ENCODE measurements at places on chromosomes 4 and X. TPM values are rescaled to one million over a fixed set of nuclear protein-coding genes. Genes with fewer than 3 reads are reported as not detected.

The FGF16 gene
- 3.6 TPM for total RNA-seq

The IL13RA2 gene
- total RNA-seq: 451 TPM

The CPLX1 gene
- not detected for total RNA-seq

The PABPC1L2B gene
- total RNA-seq: not detected

The CCNQ gene
- total RNA-seq: 30.9 TPM

The MAOB gene
- 0.13 TPM for total RNA-seq

Measured in aortic smooth muscle cell (primary cell).